ENCODE measurements at places on chromosomes 4 and X.

- DNase-seq = peak; percentile 92
These were observed 426 bp downstream of the SLBP start for GRCh38 chr4:1711571-1712215.

DNA sequence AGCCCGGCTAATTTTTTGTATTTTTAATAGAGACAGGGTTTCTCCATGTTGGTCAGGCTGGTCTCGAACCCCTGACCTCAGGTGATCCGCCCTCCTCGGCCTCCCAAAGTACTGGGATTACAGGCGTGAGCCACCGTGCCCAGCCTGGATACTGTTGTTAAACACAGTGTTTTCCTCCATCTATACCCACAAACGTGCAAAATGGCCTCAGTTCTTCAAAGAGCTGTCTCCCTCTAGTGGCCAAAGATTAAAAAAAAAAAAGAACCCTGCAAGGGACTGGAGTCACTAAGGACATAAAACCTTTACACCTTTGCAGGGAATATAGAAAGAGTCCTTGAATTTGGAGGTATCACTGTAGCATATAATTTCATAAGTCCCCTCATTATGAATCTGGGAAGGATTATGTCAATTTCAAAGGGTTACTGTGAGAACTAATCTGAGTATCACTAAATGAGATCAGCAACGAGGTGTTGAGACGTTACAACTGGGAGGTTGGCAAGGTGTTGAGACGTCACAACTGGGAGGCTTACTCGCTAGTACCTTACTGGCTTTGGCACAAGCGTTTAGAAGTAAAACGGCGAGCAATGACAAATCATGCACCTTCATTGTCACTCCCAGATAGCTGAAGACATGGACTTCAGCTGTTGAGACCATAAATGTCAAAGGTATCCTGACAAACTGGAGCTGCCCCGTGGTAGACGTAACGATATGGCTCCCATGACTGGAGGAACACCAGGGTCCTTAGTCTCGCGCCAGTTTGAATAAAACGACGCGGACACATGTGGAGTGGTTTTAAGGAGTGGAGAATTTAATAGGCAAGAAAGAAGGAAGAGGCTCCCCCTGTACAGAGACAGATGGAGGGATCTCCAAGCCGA, 33.4 kb upstream of the ENPP6 start:
- no peak for DNase-seq

DNA sequence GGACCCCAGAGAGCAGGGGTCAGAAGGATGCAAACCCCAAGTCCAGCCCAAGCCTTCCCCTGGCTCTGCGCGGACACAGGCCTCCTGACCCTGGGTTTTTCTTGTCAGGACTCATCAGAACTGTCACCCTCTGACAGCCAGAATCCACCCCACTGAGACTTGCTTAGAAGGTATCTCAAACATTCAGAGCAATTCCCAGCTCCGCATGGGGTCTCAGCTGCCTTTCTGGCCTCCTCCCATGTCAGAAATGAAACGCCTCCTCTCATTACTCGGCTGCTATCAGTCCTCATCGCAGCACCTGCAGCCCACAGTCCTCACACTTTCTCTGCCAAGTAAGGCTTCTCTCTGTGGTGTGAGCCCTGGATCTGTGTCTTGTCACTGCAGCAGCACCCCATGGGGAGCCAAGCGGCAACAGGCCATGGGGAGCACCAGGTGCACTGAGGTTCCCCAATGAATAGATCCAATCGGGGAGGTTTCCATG, 97.8 kb downstream of the WFS1 start:
- DNase-seq = no peak

DNA sequence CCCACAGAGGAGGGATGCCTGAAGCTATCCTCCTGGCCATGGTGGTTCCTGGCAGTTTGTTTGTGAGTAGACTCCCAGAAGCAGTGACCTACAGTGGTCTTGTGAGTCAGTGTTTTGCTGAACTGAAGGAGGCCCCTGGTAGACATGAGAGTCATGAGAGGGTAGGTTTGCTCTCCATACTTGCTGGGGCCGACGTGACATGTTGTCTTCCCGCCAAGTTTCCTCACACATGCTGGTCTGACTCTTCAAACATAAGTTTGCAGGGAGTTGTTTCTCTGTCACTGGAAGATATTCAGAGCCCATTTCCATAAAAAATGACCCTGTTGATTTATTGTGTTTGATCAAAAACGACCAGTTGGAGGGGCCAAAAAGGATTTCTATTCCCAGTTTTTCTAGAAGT, 131.1 kb upstream of the SCML1 start:
- no peak for DNase-seq

- peak; percentile 3 for DNase-seq
These were observed 27.5 kb upstream of the PLCXD1 start for GRCh38 chrX:253451-254297.

GRCh38 chrX:24506082-24506481, 41.0 kb downstream of the PDK3 start:
- no peak for DNase-seq

- no peak for DNase-seq
These were observed 48.3 kb downstream of the AMELX start for GRCh38 chrX:11341274-11342201.

DNA sequence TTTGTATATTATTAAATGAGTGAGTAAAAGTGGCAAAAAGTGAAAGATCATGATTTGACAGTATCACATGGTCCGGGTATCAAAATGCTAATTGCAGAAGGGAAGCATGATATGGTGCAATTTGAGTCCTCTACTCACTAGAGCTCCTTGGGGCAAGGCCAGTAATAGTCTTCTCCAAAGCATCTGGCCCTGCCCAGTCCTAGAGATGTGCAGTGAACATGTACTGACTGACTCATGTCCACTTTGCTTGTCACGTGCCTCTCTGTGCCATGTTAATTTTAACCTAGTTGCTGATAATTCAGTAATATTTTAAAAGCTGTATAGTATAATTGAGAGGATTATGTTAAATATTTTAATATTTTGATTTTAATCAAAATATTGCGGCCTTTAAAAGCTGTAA, 54.6 kb upstream of the TENM3 start:
- DNase-seq = no peak

GRCh38 chr4:44804301-44804700, 77.9 kb upstream of the GNPDA2 start:
- DNase-seq = no peak

DNA sequence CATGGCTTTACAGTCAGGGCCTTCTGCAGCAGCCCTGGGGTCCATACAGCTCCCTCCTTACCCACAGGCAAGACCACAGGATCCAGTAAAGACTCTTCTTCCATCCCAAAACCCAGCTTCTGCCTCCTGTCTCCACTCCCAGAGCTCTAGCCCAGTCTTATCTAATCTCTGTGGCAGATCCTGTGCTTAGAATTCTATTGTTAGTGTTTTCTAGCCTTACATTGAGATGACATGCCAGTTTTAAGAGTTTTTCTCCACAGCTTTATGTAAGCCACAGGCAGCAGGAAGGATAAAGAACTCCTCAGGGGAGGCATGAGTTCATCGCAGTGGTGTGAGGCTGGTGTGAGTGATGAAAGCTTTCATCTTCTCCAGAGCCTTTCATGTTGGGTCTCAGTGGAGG, 129.1 kb downstream of the RCHY1 start:
- no peak for DNase-seq

GRCh38 chrX:45070116-45071007, 130.3 kb downstream of the DIPK2B start:
- DNase-seq = no peak

DNA sequence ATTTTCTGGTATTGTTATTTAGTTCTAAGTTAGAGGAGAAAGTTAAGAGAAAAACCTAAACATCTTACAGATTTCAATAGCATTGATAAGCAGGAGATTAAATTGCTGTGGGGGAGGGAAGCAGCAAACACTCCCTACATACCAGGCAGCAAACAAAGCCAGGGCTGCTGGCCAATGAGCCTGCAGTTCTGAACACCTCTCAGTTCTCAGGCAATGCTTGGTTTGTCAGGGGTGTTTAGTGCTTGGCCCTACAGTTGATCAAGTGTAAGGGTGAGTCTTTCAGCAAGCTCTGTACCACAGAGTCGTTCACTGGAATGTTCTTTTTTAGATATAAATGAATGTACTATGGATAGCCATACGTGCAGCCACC, 38.6 kb downstream of the EGFL6 start:
- no peak for DNase-seq

DNA sequence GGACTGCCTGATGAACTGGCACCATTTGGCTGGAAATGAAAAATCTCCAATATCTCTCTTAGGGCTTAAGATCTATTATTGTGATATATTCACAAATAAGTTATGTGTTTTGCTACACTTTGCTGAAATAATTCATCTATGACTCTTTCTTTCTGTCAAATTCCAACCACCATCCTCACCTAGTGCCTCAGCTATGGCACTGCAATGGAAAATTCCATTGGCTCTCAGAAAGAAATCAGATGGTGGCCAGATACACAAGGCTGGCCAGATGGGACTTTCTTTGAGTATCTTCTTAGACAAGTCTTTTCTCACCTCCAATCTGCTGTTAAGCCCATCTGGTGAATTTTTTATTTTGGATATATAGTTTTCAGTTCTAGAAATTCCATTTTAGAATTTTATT, 28.0 kb downstream of the NAT8L start:
- no peak for DNase-seq

DNA sequence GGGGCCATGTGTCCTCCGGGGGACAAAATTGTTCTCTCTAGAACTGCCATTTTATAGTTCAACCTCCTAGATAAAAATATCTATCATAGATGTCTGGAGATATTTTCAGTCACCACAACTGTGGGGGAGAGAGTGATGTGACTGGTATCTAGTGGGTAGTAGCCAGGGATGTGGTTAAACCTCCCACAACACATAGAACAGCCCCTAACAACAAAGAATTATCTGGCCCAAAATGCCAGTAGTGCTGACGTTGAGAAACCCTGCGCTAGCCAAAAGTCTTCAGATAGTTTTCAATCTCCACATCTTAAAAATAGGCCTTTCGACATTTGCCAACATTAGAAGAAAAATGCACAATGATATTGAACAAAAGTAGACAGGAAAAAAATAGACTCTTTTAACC, 19.0 kb upstream of the SUPT20HL2 start:
- DNase-seq = no peak

DNA sequence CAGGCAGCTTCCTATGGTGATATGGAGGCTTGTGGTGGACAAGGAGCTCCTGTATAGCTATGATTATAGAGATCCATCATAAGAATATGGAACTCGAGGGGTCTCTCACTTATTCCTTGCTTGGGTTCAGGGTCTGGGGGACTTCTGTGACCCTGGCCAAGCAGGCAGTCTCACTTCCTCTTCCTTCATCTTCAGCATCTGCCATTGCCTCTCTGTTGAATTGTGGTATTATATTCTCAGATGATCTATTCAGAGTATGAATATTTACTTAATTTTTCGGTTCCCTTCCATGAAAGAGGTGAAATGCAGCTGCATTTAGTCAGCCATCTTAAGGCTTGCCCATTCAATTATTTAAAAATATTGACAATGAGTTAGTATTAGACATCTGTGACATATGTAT, 292.9 kb downstream of the SPIN4 start:
- no peak for DNase-seq

DNA sequence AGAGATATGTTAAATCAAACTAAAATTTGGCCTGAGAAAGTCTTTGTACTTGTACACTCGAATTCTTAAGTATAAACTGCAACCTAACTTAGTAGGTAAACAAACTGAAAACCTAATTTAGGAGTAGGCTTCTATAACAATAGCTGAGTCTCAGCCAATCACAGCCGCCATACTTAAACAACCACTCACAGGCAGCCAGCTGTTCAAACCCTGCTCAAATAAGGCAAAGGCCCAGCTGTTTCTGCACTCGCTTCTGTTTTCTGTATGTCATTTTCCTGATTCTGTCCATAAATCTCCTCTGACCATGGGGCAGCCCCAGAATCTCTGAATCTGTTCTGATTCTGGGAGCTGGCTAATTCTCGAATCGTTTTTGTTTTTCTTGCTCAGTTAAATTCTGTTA, 7.8 kb upstream of the PLS3 start:
- DNase-seq = no peak

DNA sequence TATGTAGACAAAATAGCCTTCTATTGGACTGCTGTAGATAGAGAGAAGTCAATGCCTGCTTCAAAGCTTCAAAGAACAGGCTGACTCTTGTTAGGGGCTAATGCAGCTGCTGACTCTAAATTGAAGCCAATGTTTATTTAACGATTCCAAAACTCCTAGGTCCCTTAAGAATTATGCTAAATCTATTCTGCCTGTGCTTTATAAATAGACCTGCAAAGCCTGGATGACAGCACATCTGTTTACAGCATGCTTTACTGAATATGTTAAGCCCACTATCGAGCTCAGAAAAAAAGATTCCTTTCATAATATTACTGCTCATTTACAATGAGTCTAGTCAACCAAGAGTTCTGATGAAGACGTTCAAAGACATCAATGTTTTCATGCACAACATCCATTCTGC, 54.8 kb upstream of the RBMXL3 start:
- no peak for DNase-seq

- DNase-seq = no peak
These were observed 2.5 kb upstream of the DDX60 start for GRCh38 chr4:168321006-168321405.

GRCh38 chr4:23337292-23337691, 552.6 kb downstream of the PPARGC1A start:
- DNase-seq = no peak

- DNase-seq = no peak
These were observed 192.0 kb upstream of the LNX1 start for GRCh38 chr4:53783208-53783859.

GRCh38 chr4:12439633-12440305, 1011.1 kb upstream of the HS3ST1 start:
- DNase-seq = no peak
